ENCODE measurements at places on chromosomes 5 and 9. TPM values are rescaled to one million over a fixed set of nuclear protein-coding genes. Genes with fewer than 3 reads are reported as not detected.

DNA sequence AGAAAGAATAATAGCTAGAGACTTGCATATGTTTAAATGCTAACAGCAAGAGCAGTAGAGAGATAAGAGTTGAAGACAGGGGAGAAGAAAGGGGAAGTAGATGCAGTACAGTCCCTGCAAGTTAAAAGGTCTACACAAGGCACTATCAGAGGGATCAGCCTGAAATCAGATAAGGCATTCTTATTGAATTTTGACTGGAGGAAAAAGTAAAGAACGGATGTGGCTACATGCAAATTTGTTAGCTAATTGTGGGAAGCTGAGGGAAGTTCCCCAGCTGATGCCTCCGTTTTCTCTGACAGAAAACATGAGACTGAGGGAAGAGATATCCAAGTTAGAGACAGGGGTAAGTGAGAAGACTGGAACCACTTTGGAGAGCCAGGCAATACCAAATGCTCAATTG is 12.9 kb upstream of the RHOBTB3 start:
- H3K4me1 ChIP-seq, result peaks cover 6% of the 10 kb centered on the region
- DNase-seq, result no peak
- no peaks in the 10 kb centered on the region for H3K27me3 ChIP-seq
- H3K36me3 ChIP-seq, result no peaks in the 10 kb centered on the region
- no peak overlapping the region for H3K27ac ChIP-seq

DNA sequence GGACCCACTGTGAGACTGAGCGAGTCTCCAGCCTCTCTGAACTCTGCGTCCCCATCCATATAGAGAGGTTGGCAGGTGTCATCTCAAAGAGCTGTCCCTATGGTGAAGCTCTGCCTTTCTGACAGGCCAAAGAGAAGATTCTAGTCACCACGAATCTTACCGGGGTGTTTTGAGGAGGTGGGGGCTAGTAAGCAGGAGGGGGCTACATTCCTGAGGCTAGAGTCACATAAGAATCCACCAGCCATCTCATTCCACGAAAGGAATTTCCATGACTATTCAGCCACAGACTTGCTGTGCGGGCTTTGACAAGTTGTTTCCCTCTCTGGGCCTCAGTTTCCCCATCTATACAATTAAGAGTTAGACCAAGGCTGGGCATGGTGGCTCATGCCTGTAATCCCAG is 16.3 kb downstream of the PDGFRB start:
- H3K36me3 ChIP-seq, result no peaks in the 10 kb centered on the region
- peaks cover 10% of the 10 kb centered on the region for H3K4me1 ChIP-seq
- H3K27ac ChIP-seq, result peak overlapping the region; percentile 71
- no peak overlapping the region for H3K4me3 ChIP-seq
- H3K27me3 ChIP-seq, result no peaks in the 10 kb centered on the region
- DNase-seq, result no peak

Gene KCNV2
- total RNA-seq, result not detected

GRCh38 chr5:96340357-96340756 is 92.7 kb downstream of the PCSK1 start:
- H3K4me1 ChIP-seq, result peaks cover 40% of the 10 kb centered on the region
- peak overlapping the region; percentile 25 for H3K27ac ChIP-seq
- no peak for DNase-seq
- H3K4me3 ChIP-seq, result no peak overlapping the region

GRCh38 chr5:91424638-91425436 is 41.7 kb upstream of the ARRDC3 start:
- no peak for DNase-seq
- H3K27me3 ChIP-seq, result no peaks in the 10 kb centered on the region

DNA sequence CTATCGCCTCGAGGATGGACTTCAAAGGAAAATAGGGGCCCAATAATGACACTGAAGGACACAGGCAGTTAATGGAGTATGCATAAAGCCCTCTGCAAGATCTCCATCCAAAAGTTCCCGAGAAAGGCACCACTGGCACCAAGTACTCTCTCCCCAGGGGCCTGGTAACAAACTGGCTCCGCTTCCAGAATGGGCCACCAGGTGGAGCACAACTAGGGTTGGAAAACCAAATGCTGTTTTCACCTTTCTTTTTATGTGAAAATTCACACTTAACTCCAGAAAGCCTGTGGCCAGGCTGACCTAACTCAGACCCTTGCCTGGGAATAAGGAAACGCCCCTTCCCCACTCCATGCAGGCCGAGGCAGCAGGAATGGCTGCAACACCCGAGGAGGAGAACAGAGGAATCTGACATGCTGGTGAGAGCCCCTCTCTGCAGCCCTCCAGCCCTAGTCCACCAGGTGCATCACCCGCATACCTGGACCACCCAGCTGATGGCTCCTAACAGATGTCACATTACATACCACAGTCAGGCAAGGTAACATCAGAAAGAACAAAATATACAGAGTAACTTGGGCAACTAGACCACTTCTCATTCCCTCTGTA is 42.8 kb downstream of the CAMSAP1 start:
- no peaks in the 10 kb centered on the region for H3K36me3 ChIP-seq
- H3K27ac ChIP-seq, result no peak overlapping the region

Gene CA9
- not detected for total RNA-seq

GRCh38 chr5:136042665-136043121 is 13.9 kb downstream of the TGFBI start:
- no peak overlapping the region for H3K27ac ChIP-seq
- H3K36me3 ChIP-seq, result no peaks in the 10 kb centered on the region
- peaks cover 7% of the 10 kb centered on the region for H3K4me1 ChIP-seq
- no peak for DNase-seq
- no peak overlapping the region for H3K4me3 ChIP-seq
- no peaks in the 10 kb centered on the region for H3K27me3 ChIP-seq

Gene RLN1
- 0.29 TPM for total RNA-seq

- no peaks in the 10 kb centered on the region for H3K36me3 ChIP-seq
- H3K4me3 ChIP-seq, result no peak overlapping the region
- no peaks in the 10 kb centered on the region for H3K27me3 ChIP-seq
- H3K27ac ChIP-seq, result no peak overlapping the region
These were observed 103.5 kb upstream of the ARRDC3 start for GRCh38 chr5:91486638-91487037.

DNA sequence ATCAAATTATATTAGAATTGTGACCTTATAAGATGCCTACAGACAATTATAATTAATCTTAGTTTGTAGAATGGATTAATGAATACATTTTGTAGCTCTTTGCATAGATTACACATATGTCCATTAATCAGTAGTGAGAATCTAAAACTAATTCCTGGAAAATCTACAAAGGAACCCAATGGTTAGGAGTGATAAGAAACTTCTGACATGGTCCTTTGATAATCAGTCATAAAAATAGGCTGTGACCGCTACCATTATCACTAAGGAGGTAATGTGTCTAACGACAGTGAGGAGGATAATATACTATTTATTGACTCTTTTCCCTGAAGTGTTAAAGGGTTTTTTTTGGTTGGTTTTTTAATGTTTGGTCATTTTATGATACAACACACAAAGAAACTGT is 46.6 kb downstream of the BNC2 start:
- H3K4me3 ChIP-seq, result no peak overlapping the region
- no peaks in the 10 kb centered on the region for H3K27me3 ChIP-seq
- H3K27ac ChIP-seq, result no peak overlapping the region

Gene PLPPR1
- total RNA-seq, result not detected

DNA sequence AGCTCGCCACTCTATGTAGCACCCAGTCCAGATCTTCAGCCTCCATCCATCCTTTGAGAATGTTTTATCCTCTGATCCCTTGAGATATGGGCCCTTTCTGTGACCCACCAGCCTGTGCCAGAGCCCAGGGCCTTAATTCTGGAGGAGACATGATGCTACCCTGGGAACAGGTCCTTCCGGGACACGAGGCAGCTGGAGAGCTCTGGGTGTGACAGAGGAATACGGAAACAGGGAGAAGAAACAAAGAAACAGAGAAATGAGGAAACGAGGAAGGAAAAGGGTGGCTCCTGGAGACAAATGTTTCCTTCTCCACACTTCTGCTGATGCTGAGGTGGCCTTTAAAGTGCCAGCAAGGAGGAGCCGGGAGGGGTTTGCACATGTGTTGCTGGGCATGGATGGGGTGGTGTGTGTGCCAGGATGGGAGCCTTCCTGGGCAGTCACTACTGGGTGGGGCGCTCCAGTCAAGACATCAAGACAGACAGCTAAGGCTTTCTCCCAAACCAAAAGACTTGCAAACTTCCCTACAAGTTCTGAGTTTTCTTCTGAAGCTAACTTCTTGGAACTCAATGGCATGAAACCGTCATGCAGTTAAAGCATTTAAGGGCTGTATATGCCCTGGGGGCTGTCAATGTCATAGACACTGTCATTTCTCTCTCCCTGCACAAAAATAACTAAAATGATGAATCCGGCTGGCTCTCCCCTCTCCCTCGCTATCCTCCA is 22.8 kb upstream of the MARCHF6 start:
- no peaks in the 10 kb centered on the region for H3K27me3 ChIP-seq
- peak overlapping the region; percentile 4 for H3K4me3 ChIP-seq
- H3K36me3 ChIP-seq, result no peaks in the 10 kb centered on the region
- H3K27ac ChIP-seq, result peak overlapping the region; percentile 66
- peaks cover 37% of the 10 kb centered on the region for H3K4me1 ChIP-seq

Gene TAF1L
- total RNA-seq, result not detected

DNA sequence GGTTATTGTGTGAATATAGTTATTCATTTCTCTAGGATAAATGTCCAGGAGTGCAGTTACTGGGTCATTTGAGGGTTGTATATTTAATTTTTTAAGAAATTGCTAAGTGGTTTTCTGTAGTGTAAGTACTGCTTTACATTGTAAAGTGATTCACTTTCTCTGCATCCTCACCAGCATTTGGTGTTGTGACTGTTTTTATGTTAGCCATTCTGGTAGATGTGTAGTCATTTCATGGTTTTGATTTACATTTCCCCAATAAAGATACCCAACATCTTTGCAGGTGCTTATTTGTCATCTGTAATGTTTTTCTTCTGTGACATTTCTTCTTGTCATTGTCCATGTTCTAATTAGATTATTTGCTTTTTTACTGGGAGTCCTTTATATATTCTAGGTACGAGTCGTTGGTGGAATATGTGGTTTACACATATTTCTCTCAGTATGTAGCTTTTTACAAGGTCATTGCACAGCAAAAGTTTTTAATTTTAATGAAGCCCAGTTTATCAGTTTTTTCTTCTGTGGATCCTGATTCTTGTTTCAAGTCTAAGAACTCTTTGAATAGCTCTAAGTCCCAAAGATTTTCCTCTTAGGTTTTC is 34.0 kb downstream of the SCGB3A1 start:
- peaks cover 33% of the 10 kb centered on the region for H3K36me3 ChIP-seq
- DNase-seq, result no peak
- no peaks in the 10 kb centered on the region for H3K27me3 ChIP-seq
- no peak overlapping the region for H3K27ac ChIP-seq
- no peak overlapping the region for H3K4me3 ChIP-seq

DNA sequence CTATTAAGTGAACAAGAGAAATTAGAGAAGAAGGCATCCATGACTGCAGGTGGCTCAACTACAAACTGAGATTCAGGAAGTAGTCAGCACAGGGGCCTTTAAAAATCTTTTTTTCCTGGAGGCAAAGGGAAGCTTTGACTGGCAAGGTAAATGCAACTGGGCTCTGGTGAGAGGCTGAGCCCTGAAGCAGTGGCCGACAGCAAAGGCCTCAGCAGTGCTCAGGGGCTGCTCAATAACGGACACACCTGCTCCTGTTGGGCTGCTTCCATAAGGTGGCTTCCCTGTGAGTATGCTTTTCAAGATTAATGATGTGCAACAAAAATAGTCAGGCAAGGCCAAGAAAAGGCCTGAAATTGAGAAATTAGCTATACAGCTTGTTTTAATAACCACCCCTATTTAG is 134.2 kb upstream of the RGMB start:
- no peaks in the 10 kb centered on the region for H3K4me1 ChIP-seq
- no peak overlapping the region for H3K4me3 ChIP-seq
- no peaks in the 10 kb centered on the region for H3K36me3 ChIP-seq

Gene SMIM33
- not detected for total RNA-seq

Gene SLIT3
- total RNA-seq, result 5.9 TPM

DNA sequence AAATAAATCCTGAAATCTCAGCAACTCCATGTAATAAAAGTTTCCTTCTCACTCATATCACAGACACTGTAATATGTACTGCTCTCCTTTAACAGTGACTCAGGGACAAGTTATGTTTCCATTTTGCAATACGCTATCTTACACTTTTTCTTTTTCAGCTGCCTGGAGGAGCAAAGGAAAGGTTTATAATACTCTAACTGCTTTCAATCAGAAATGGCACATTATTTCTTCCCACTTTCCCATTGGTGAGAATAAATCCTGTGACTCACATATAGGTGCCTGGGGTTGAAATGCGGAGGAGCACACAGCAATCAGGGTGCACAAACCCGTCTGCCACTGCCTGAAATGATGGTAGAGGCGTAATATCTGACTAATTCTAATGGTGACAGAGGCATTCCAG is 186.6 kb downstream of the HINT1 start:
- DNase-seq, result no peak
- H3K27me3 ChIP-seq, result no peaks in the 10 kb centered on the region
- no peaks in the 10 kb centered on the region for H3K36me3 ChIP-seq
- H3K4me1 ChIP-seq, result no peaks in the 10 kb centered on the region

DNA sequence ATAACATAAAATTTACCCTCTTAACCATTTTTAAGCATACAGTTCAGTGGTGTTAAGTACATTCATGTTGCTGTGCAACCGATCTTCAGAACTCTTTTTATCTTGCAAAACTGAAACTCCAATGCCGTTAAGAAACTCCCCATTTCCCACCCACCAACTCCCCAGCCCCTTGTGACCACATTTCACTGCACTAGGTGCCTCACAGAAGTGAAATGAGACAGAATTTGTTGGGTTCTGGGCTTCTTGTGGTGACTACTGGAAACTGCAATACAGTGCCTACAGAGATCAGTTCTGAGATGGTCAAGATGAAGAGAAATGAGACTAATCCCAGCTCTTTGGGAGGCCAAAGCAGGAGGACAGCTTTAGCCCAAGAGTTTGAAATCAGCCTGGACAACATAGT is 202.1 kb upstream of the SLC30A5 start:
- H3K4me3 ChIP-seq, result no peak overlapping the region
- H3K27me3 ChIP-seq, result no peaks in the 10 kb centered on the region
- H3K4me1 ChIP-seq, result no peaks in the 10 kb centered on the region
- H3K27ac ChIP-seq, result no peak overlapping the region

DNA sequence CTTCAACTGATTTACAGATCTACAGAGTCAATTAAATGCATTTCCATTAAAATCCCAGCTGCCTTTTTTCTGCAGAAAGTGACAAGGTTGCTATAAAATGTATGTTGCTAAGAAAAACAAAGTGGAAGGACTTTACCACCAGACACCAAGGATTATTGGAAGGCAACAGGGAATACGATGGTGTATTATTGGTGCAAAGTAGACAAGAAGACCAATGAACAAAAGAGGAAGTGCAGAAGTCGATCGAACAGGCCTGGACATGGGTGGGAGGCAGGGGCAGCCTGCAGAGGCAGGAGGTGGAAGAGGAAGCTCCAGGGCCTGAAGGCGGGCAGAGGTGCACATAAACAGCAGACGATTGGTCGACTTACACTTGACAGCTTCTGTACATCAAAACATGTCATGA is 10.6 kb upstream of the SLC6A19 start:
- H3K27ac ChIP-seq, result no peak overlapping the region
- DNase-seq, result peak; percentile 28
- H3K4me3 ChIP-seq, result no peak overlapping the region

Gene CCDC180
- 1.6 TPM for total RNA-seq

All from psoas muscle (tissue), 8 donors.